ENCODE measurements at places on chromosomes 1 and 21. TPM values are rescaled to one million over a fixed set of nuclear protein-coding genes. Genes with fewer than 3 reads are reported as not detected.

The PDXK gene
- total RNA-seq = 48.4 TPM

DNA sequence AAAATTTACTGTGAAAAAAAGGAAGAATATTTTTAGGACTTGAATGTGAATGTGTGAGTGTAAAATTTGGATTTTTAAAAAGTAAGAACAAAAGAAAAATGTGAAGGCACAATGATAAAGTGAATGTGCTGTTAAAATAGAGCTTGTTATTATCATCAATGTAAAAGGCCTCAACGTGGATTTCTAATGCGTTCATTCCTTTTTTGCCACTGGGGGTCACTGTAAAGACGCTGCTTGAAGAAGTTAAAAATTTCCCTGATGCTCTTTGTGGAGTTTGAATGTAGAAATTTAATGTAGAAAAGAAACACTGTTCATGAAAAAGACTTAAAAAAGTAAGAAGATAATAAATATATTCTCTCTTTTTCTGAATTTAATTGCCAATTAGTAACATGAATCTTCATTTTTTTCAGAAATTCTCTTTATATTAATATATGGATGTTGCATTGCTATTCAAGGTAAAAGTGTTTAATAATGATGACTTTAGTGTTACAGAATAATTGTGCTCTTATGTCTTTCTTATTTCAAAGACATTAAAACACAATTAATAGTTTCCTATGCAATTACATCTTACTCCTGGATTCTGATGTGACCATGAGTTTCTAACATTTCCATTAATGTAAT, 161.5 kb downstream of the DNM3 start:
- no peaks in the 10 kb centered on the region for H3K4me1 ChIP-seq
- H3K36me3 ChIP-seq = no peaks in the 10 kb centered on the region
- no peak overlapping the region for H3K4me3 ChIP-seq

GRCh38 chr1:94143809-94144176, 22.8 kb upstream of the ABCA4 start:
- no peaks in the 10 kb centered on the region for H3K27me3 ChIP-seq
- no peak overlapping the region for H3K27ac ChIP-seq
- H3K36me3 ChIP-seq = no peaks in the 10 kb centered on the region
- H3K4me3 ChIP-seq = no peak overlapping the region

GRCh38 chr1:115534106-115534505, 107.7 kb upstream of the VANGL1 start:
- DNase-seq = no peak
- no peaks in the 10 kb centered on the region for H3K4me1 ChIP-seq
- no peaks in the 10 kb centered on the region for H3K36me3 ChIP-seq

DNA sequence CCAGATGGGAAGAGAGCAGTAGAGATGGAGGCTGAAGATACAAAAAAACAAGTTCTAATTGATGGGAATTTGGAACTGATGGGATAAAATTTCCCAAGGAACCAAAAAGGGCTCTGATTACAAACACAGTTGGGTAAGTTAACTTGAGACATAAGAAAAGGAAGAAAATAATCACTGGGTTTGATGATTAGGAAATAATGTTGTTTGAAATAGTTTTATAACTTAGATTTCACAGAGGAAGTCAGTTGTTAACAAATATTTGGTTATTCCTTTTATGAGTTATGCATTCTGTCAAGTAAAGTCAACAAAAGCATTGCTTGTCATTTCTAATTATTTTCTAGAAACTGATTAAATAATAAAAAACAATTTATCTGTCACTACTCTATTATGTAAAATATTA, 20.4 kb upstream of the SUCO start:
- H3K4me1 ChIP-seq = no peaks in the 10 kb centered on the region
- H3K4me3 ChIP-seq = no peak overlapping the region
- no peak for DNase-seq
- H3K27me3 ChIP-seq = no peaks in the 10 kb centered on the region

GRCh38 chr1:198607714-198608113, 31.1 kb upstream of the PTPRC start:
- H3K36me3 ChIP-seq = no peaks in the 10 kb centered on the region
- no peak for DNase-seq
- no peak overlapping the region for H3K27ac ChIP-seq

The LEFTY1 gene
- not detected for total RNA-seq

The TMEM51 gene
- 3.8 TPM for total RNA-seq

The SLC35F3 gene
- total RNA-seq = not detected

GRCh38 chr1:157086299-157086698, 13.3 kb downstream of the ETV3L start:
- H3K4me1 ChIP-seq = peaks cover 7% of the 10 kb centered on the region
- no peaks in the 10 kb centered on the region for H3K27me3 ChIP-seq
- no peak overlapping the region for H3K27ac ChIP-seq
- no peaks in the 10 kb centered on the region for H3K36me3 ChIP-seq
- DNase-seq = no peak

The TAL1 gene
- 2.8 TPM for total RNA-seq

- H3K4me3 ChIP-seq = no peak overlapping the region
- no peak overlapping the region for H3K27ac ChIP-seq
- no peaks in the 10 kb centered on the region for H3K4me1 ChIP-seq
Observed at GRCh38 chr1:82507011-82507410, 706.3 kb downstream of the ADGRL2 start.

The ANKRD35 gene
- total RNA-seq = 0.42 TPM

- H3K4me3 ChIP-seq = no peak overlapping the region
- no peaks in the 10 kb centered on the region for H3K27me3 ChIP-seq
- no peaks in the 10 kb centered on the region for H3K4me1 ChIP-seq
- no peak for DNase-seq
Observed at GRCh38 chr21:38639571-38640354, 141.5 kb upstream of the ERG start.

- H3K27me3 ChIP-seq = peaks cover 21% of the 10 kb centered on the region
- no peak overlapping the region for H3K27ac ChIP-seq
- no peak overlapping the region for H3K4me3 ChIP-seq
- DNase-seq = no peak
Observed at GRCh38 chr1:32274646-32275340, 17.1 kb upstream of the HDAC1 start.

GRCh38 chr1:191729742-191730141, 428.5 kb upstream of the RGS18 start:
- no peaks in the 10 kb centered on the region for H3K36me3 ChIP-seq
- no peak for DNase-seq
- H3K4me1 ChIP-seq = no peaks in the 10 kb centered on the region
- no peak overlapping the region for H3K27ac ChIP-seq
- H3K4me3 ChIP-seq = no peak overlapping the region
- no peaks in the 10 kb centered on the region for H3K27me3 ChIP-seq

The KCNA10 gene
- not detected for total RNA-seq

- H3K4me1 ChIP-seq = no peaks in the 10 kb centered on the region
- no peaks in the 10 kb centered on the region for H3K27me3 ChIP-seq
- no peak for DNase-seq
- no peaks in the 10 kb centered on the region for H3K36me3 ChIP-seq
Observed at GRCh38 chr1:27057389-27057788, 44.7 kb upstream of the TENT5B start.

DNA sequence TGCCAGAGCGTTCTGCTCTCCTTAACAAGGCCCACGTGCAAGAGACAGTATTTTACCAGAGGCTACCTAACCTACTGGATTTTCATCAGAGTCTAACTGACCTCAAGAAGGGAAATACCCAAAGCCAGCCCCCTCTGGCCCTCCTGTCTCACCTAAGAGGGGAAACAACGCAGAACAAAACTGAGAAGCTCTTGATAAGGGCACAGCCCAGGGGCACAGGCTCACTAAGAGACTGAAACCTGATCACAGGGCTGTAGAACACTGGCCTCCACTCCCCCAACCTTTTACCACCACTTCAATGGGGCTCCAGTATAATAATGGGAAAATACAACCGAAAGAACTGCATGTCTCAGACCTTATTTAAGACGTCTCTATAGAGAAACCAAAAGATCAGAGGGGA, 449.5 kb upstream of the CAMK1G start:
- no peak overlapping the region for H3K4me3 ChIP-seq
- H3K36me3 ChIP-seq = no peaks in the 10 kb centered on the region
- no peaks in the 10 kb centered on the region for H3K27me3 ChIP-seq
- H3K4me1 ChIP-seq = no peaks in the 10 kb centered on the region
- no peak overlapping the region for H3K27ac ChIP-seq
- no peak for DNase-seq

- H3K36me3 ChIP-seq = no peaks in the 10 kb centered on the region
- H3K27me3 ChIP-seq = no peaks in the 10 kb centered on the region
- no peak for DNase-seq
- H3K27ac ChIP-seq = no peak overlapping the region
Observed at GRCh38 chr1:173337126-173337525, 130.0 kb upstream of the TNFSF4 start.

DNA sequence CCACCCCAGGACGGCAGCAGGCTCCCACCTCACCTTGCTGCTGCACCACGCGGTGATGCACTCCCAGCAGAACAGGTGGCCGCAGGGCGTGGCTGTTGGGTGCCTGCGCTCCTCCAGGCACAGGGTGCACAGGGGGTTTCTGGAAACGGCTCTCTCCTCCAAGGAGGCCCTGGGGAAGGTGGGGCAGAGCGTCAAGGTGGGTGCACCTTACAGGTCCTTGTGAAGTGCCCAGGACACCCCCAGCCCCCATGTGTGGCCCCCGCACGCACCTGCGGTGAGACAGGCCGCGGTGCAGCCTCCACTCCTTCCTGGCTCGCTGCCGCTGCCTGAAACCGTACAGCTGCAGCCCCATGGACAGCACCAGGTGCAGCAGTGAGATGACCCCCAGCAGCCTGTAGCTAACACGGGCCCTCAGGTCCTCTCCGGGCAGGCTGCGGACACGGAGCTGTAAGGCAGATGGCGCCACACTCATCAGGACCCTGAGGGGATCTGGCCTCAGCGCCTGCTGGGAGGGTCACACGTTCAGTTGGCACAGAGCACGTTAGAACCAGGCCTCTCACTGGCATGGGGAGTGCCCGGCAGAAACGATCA, 5.8 kb downstream of the PEX10 start:
- H3K27me3 ChIP-seq = no peaks in the 10 kb centered on the region
- H3K4me3 ChIP-seq = no peak overlapping the region
- DNase-seq = no peak
- peaks cover 3% of the 10 kb centered on the region for H3K4me1 ChIP-seq
- no peak overlapping the region for H3K27ac ChIP-seq

GRCh38 chr1:98749152-98749756, 87.7 kb downstream of the SNX7 start:
- no peak overlapping the region for H3K27ac ChIP-seq
- no peaks in the 10 kb centered on the region for H3K27me3 ChIP-seq
- no peak for DNase-seq
- H3K36me3 ChIP-seq = no peaks in the 10 kb centered on the region
- H3K4me3 ChIP-seq = no peak overlapping the region

- H3K36me3 ChIP-seq = peaks cover 19% of the 10 kb centered on the region
- H3K27me3 ChIP-seq = no peaks in the 10 kb centered on the region
- H3K4me3 ChIP-seq = no peak overlapping the region
- no peaks in the 10 kb centered on the region for H3K4me1 ChIP-seq
- peak; percentile 51 for DNase-seq
- peak overlapping the region; percentile 33 for H3K27ac ChIP-seq
Observed at GRCh38 chr1:12464598-12465056, 153.4 kb downstream of the DHRS3 start.

DNA sequence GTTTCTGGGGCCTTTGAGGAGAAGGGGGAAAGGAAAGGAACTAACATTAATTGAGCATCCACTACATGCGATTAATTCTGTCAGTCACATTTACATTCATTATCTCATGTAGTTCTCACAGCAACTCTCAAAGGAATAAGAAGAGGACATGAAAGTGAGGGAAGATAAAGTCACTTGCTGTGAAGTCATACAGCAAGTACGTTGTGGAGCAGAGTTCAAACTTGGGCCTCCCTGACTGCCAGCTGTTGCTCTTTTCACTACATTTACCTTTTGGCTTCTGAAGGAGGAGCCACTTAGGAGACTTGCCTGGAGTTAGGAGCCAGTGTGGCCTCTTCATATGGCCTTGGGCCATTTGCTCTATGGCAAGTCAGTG, 6.2 kb downstream of the ZNF691 start:
- no peak overlapping the region for H3K4me3 ChIP-seq
- H3K27me3 ChIP-seq = no peaks in the 10 kb centered on the region
- no peak overlapping the region for H3K27ac ChIP-seq
- DNase-seq = no peak
- H3K36me3 ChIP-seq = peaks cover 20% of the 10 kb centered on the region

DNA sequence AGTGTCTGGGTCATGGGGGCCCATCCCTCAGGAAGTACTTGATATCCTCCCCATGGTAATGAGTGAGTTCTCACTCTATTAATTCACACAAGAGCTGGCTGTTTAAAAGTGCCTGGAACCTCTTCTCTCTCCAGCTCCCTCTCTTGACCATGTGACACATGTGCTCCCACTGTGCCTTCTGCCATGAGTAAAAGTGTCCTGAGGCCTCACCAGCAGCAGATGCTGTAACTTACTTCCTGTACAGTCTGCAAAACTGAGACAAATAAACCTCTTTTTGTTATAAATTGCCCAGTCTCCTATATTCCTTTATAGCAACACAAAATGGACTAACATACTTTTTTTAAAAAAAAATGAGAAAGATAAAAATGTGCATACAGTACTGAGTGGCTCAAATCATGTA, 24.0 kb downstream of the PUM1 start:
- H3K27me3 ChIP-seq = no peaks in the 10 kb centered on the region
- no peak overlapping the region for H3K27ac ChIP-seq
- H3K4me3 ChIP-seq = no peak overlapping the region
- H3K36me3 ChIP-seq = peaks cover 27% of the 10 kb centered on the region

DNA sequence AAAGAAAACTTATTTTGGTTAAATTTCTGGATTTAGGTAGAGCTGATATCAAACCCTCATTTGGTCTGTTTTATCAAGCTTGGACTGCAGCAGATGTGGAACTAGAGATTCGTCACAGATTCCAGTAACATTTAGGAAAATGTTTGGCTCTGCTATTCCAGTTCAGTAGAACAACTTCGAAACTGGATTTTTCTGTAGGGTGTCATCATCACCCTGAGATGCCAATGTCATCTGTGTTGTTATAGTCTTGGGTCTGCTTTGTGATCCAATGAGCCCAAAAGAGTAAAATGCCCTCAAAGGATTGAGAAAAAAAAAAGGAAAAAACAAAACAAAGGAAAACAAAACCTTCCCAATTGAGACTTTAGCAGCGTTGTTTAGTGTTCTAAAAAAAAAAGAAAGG, 55.4 kb downstream of the LAMC2 start:
- peaks cover 6% of the 10 kb centered on the region for H3K4me1 ChIP-seq
- H3K27ac ChIP-seq = peak overlapping the region; percentile 71
- H3K4me3 ChIP-seq = no peak overlapping the region
- no peak for DNase-seq

GRCh38 chr1:91529856-91530255, 29.2 kb downstream of the CDC7 start:
- no peaks in the 10 kb centered on the region for H3K4me1 ChIP-seq
- no peak for DNase-seq
- H3K27ac ChIP-seq = no peak overlapping the region
- no peak overlapping the region for H3K4me3 ChIP-seq

GRCh38 chr21:34794686-34795085, 125.9 kb downstream of the CLIC6 start:
- H3K4me3 ChIP-seq = no peak overlapping the region
- H3K27me3 ChIP-seq = no peaks in the 10 kb centered on the region
- no peak overlapping the region for H3K27ac ChIP-seq

The CSF1 gene
- 20.8 TPM for total RNA-seq

The HIPK1 gene
- 66.2 TPM for total RNA-seq

GRCh38 chr1:234582681-234583301, 27.2 kb downstream of the IRF2BP2 start:
- H3K27ac ChIP-seq = peak overlapping the region; percentile 79
- no peak overlapping the region for H3K4me3 ChIP-seq
- no peaks in the 10 kb centered on the region for H3K27me3 ChIP-seq
- peaks cover 42% of the 10 kb centered on the region for H3K4me1 ChIP-seq
- DNase-seq = no peak
- no peaks in the 10 kb centered on the region for H3K36me3 ChIP-seq
